Fibroblast of lung (primary cell): ENCODE measurements at places on chromosomes 12 and 14. TPM values are rescaled to one million over a fixed set of nuclear protein-coding genes. Genes with fewer than 3 reads are reported as not detected.
A peak's percentile ranks its signal among the peaks of the same experiment; 100 is the strongest.

DNA sequence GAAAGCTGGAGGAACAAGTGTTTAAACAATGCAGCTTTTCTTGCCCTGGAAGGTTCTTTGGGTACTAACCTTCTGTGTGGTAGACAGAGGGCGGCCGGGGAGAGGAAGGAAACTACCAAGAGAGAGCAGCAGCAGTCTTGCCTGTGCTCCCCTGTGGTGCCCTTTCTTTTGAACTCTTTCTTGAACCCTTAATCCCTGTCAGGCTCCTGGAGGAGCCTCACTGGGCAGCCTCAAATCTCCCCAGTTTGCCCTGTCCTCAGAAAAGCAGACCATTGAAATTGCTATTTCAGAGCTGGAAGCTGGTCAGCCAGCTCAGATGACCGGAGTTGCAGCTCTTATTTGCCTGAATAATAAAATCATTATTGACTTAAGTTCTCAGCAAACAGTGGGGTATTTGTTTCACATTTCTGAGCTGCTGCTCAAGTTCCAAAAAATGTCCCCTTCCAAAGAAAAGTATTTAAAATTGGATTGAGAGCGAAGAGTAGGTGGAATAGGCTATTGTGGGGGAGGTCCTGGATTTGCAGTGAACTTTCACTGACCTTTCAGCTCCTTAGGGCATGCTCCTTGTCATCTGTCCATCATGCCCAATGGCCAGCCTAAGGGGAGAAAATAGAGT lies 42.1 kb upstream of the RNASE3 start:
- H3K36me3 ChIP-seq: no peaks in the 10 kb centered on the region
- no peak for DNase-seq
- H3K4me3 ChIP-seq: no peak overlapping the region
- no peaks in the 10 kb centered on the region for H3K27me3 ChIP-seq

- no peaks in the 10 kb centered on the region for H3K27me3 ChIP-seq
- no peak for DNase-seq
- no peak overlapping the region for H3K27ac ChIP-seq
- no peak overlapping the region for H3K4me3 ChIP-seq
- H3K4me1 ChIP-seq: no peaks in the 10 kb centered on the region
Observed at GRCh38 chr14:71967704-71968103, 35.5 kb downstream of the RGS6 start.

- H3K27me3 ChIP-seq: no peaks in the 10 kb centered on the region
- H3K4me3 ChIP-seq: peak overlapping the region; percentile 80
- peak overlapping the region; percentile 80 for H3K27ac ChIP-seq
- no peak for DNase-seq
- H3K4me1 ChIP-seq: peaks cover 11% of the 10 kb centered on the region
Observed at GRCh38 chr12:56128670-56129205, 671 bp downstream of the ESYT1 start.

- H3K4me3 ChIP-seq: no peak overlapping the region
- DNase-seq: no peak
- H3K27ac ChIP-seq: no peak overlapping the region
- H3K27me3 ChIP-seq: no peaks in the 10 kb centered on the region
- H3K4me1 ChIP-seq: no peaks in the 10 kb centered on the region
Observed at GRCh38 chr12:89593873-89594272, 68.0 kb upstream of the POC1B start.

GRCh38 chr12:95908573-95908972 lies 33.8 kb downstream of the CCDC38 start:
- no peaks in the 10 kb centered on the region for H3K4me1 ChIP-seq
- H3K4me3 ChIP-seq: no peak overlapping the region
- no peaks in the 10 kb centered on the region for H3K36me3 ChIP-seq
- peak; percentile 58 for DNase-seq

OTOGL gene
- under 0.01 and 0.17 TPM in 2 replicates for total RNA-seq
